ENCODE measurements at places on chromosomes 1 and 21.

- DNase-seq, result no peak
These were observed 139.7 kb downstream of the RERE start for GRCh38 chr1:8677782-8678181.

DNA sequence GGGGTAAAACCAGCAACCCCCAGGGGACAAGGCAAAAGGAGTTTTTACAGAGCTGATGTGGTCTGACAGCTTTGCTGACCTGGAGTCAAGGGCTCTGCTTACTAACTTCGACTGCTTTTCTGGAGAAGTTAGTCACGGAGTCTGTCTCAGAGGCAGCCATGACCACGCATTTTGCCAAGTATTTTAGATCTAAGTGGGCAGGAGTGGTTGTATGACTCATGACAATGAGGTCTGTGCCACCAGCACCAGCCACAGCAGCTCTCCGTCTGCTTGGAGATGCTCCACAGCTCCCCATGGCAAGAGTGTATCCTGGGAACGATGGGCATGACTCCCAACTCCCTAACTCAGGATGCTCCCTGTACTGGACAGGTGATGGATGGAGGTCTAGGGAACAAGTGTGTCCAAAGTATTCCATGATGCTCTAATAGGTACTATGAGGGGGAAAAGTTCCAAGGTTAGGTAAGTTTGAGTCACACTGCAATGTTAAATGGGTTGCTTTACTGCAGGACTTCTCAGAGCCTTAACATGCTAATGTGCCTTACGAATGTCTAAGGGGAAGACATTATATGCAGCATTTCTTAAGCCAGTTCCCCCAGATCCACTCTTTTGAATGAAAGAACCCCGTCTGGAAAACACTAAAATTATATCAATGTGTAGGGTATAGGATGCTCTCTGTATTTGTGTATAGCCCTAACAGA is 359.0 kb downstream of the HHAT start:
- DNase-seq, result no peak

DNA sequence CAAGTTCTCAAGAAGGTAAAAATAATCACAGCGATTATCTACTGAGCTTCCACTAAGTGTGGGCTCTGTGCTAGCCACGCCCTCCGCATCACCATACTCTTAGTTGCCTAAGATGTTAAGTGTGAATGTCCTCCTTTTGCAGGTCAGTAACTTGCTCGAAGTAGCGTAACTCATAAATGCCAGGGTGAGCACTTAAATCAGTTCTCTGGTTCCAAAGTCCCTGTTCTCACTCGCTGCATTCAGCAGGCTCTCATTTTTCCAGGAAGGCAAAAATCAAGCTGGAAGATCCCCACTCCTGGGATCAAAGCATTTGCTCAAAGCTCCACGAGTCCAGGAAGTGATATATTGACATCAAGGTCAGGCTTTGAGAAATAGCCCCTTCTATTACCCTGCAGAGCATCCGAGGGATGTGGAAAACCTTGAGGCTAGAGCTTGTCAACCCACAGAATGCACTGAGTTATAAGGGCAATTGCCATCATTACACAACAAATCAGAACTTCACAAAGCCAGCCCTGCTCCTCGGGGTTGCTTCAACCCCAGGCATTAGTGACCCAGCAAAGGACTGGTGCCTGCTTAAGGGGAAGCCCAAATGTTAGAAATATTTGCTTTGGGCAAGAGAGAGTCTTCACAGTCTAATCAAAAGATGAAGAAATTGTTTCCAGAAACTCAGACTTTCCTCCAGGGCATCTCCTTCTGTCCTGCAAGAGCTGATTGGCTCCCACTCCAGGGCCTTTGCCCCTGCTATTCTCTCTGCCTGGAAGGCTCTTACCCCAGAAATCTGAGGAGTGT is 19.5 kb downstream of the SLC30A1 start:
- DNase-seq, result no peak

DNA sequence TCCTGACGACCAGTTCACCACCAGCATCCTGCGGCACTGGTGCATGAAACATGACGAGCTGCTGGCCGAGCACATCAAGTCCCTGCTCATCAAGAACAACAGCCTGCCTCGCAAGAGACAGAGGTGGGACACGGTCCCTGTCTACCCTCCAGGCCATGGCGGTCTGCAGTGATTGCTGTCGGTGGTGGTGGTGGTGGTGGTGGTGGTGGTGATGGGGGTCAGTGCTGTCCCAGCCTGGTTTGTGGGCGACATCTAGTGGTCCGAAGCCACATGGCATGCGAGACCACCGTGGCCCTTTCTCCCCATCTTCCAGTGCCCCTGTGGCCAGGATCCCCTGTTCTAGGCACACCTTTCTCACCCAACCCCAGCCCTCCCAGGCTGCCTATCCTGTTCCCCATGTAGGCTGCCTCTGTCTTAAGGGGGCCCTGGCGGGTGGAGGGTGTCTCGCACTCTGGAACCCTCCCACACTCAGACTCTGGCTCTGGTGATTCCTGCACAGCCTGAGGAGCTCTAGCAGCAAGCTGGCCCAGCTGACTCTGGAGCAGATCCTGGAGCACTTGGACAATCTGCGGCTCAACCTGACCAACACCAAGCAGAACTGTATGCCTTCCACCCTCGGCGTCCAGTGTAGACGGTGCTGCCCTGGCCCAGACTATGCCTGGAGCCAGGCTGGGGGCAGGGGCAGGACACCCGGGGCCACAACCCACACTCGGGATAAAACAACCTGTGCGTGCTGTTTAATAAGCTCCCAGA is 3.2 kb upstream of the SLC27A3 start:
- no peak for DNase-seq

GRCh38 chr1:230076121-230076520 is 9.1 kb downstream of the GALNT2 start:
- DNase-seq, result no peak

GRCh38 chr1:150511551-150511950 is 3.6 kb downstream of the ECM1 start:
- DNase-seq, result no peak

DNA sequence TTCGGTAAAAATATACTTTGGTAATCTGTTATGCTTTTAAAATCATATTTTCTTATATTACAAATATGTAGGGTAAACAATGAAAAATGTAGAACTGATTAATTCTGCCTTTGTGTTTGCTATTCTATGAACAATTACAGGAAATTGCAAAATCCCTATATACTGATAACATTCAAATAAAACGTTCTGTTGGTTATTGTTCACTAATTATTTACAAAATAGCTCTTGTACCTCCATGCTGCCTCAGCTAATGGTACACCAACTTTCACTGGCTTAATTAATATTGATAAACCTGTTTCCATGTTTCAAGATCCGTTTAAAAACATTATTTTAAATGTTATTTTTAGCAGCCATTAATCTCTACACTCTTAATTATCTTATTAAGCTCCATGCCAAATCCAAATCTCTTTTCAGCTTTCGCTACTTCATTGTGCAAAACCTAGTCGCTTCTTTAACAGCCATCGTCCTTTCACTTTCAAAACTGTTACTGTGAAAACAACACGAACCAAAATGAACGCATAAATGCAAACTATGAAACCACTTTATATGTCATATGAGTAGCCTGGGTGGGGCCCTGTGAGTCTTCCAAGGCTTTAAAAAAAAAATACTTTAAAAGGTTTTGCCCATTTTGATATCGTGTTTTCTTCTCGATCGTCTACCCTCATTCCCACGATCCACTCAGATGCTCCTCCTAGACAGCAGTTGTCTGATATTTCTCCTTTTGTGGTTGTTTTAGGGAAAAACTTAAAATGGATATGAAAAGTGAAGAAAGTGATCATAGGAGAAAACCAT is 807.1 kb downstream of the USP25 start:
- DNase-seq, result no peak

DNA sequence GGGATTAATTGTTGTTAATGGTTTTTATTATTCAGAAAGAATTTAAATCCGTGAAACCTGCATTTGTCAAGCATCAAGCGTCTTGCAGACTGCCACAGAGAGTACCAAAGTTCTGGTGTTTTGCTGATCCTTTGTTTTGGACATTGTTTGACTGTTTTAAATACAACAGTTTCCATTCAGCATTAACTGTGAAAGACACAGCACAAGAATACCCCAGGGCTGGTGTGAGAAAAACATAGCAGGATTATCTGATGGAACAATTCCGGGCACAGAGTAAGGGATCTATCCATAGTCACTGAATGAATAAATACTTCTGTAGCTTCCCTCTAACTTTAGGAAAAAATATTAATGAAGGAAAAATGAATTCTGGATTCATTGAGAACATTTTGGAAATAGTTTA is 202.3 kb downstream of the LTN1 start:
- no peak for DNase-seq
